ENCODE measurements at places on chromosomes 7 and 10. TPM values are rescaled to one million over a fixed set of nuclear protein-coding genes. Genes with fewer than 3 reads are reported as not detected.

MRLN gene
- not detected for total RNA-seq

DEPP1 gene
- total RNA-seq: 1.2 TPM

TCERG1L gene
- total RNA-seq: 1.2 TPM

ZNF727 gene
- total RNA-seq: 1.6 TPM

TDRD1 gene
- total RNA-seq: 0.39 TPM

RAB19 gene
- not detected for total RNA-seq

UCN3 gene
- total RNA-seq: not detected

DPYSL4 gene
- 1.2 TPM for total RNA-seq

ENO4 gene
- total RNA-seq: not detected

HGF gene
- 0.39 TPM for total RNA-seq

CTAGE4 gene
- total RNA-seq: 4.7 TPM

EN2 gene
- not detected for total RNA-seq

CTBP2 gene
- total RNA-seq: 140 TPM

CACNB2 gene
- under 0.01 TPM for total RNA-seq

CLCN1 gene
- not detected for total RNA-seq

ICA1 gene
- total RNA-seq: 9.2 TPM

ADAM22 gene
- under 0.01 TPM for total RNA-seq

EIF3A gene
- 89.9 TPM for total RNA-seq

ASB10 gene
- total RNA-seq: not detected

LIPK gene
- not detected for total RNA-seq

SHLD2 gene
- 31.4 TPM for total RNA-seq

SLIT1 gene
- total RNA-seq: not detected

HABP2 gene
- not detected for total RNA-seq

RBP3 gene
- not detected for total RNA-seq

TMEM196 gene
- not detected for total RNA-seq

PIK3CG gene
- not detected for total RNA-seq

CALHM1 gene
- not detected for total RNA-seq

TUBB8 gene
- not detected for total RNA-seq

NEUROD6 gene
- not detected for total RNA-seq

NPSR1 gene
- not detected for total RNA-seq

MSS51 gene
- 1.1 TPM for total RNA-seq

TMEM106B gene
- total RNA-seq: 21.6 TPM

NPY4R2 gene
- 0.39 TPM for total RNA-seq

EBF3 gene
- 5.1 TPM for total RNA-seq

OR9A2 gene
- 1.2 TPM for total RNA-seq

MALRD1 gene
- total RNA-seq: 0.33 TPM

HPS1 gene
- 43.2 TPM for total RNA-seq

RALA gene
- 7.9 TPM for total RNA-seq

FAM180A gene
- 0.79 TPM for total RNA-seq

OGDHL gene
- 0.39 TPM for total RNA-seq

ABI1 gene
- 94.7 TPM for total RNA-seq

C1GALT1 gene
- total RNA-seq: 40.8 TPM

ATOH7 gene
- total RNA-seq: under 0.01 TPM

ITGA8 gene
- total RNA-seq: not detected

TASOR2 gene
- 75.8 TPM for total RNA-seq

SFTPA1 gene
- total RNA-seq: not detected

ZFAND2A gene
- 19.2 TPM for total RNA-seq

TTYH3 gene
- 52.5 TPM for total RNA-seq

BHLHA15 gene
- total RNA-seq: 0.98 TPM

SSBP1 gene
- total RNA-seq: 58.5 TPM

SSC4D gene
- total RNA-seq: 6.3 TPM

ASAH2B gene
- 7.7 TPM for total RNA-seq

COL1A2 gene
- total RNA-seq: 6,824 TPM

GHITM gene
- 74.6 TPM for total RNA-seq

CREB5 gene
- 2.0 TPM for total RNA-seq

CHAT gene
- total RNA-seq: 2.0 TPM

PTF1A gene
- 0.79 TPM for total RNA-seq

ZNF853 gene
- 2.4 TPM for total RNA-seq
